NCI-H2081 (cell line): ENCODE measurements at places on chromosomes 5 and 9.

DNA sequence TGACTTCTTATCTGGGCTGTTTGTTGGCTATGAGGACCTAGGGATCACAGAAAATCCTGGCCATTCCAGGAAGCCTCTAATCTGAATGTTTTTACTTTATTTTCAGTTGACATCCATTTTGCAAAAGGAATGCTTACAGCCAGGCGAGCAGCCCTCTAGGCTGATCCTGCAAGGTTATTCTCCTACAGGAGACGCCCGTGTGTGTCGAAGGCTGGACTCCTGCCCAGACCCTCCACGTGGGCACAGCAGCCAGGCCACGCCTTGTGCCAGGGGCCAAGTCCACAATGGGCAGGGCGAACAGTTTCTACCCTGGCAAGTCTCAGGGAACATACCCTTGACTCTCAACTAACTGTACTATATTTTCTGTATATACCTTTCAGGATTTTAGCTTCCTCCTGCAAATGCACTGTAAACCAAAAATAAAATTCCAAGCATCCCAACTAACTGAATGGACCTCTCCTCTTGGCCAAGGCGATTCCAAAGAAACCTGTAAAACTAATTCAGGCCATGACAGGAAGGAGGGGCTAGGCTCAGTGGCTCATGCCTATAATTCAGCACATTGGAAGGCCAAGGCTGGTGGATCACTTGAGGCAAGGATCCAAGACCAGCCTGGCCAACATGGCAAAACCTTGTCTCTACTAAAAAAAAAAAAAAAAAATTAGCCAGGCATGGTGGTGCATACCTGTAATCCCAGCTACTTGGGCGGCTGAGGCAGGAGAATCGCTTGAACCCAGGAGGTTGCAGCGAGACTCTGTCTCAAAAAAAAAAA is 5.7 kb downstream of the CMBL start:
- peak; percentile 91 for DNase-seq

DNA sequence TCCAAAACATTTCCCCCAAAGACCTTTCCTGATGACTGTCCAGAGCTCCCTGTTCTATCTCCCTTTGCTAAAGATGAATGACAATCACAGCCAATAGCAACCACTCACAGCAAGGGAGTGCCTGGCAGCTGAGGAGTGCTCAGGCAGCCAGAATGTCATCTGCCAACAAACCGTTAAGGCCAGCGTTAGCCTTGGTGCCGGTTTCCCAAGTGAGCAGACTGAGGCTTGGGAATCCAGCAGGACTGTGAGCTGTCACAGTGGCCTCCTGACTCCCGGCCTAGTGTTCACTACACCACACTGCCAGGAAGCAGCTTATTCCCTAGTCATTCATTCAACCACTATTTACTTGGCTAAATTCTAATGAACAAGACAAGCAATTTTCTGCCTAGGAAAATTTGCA is 24.7 kb downstream of the STK10 start:
- DNase-seq: no peak

DNA sequence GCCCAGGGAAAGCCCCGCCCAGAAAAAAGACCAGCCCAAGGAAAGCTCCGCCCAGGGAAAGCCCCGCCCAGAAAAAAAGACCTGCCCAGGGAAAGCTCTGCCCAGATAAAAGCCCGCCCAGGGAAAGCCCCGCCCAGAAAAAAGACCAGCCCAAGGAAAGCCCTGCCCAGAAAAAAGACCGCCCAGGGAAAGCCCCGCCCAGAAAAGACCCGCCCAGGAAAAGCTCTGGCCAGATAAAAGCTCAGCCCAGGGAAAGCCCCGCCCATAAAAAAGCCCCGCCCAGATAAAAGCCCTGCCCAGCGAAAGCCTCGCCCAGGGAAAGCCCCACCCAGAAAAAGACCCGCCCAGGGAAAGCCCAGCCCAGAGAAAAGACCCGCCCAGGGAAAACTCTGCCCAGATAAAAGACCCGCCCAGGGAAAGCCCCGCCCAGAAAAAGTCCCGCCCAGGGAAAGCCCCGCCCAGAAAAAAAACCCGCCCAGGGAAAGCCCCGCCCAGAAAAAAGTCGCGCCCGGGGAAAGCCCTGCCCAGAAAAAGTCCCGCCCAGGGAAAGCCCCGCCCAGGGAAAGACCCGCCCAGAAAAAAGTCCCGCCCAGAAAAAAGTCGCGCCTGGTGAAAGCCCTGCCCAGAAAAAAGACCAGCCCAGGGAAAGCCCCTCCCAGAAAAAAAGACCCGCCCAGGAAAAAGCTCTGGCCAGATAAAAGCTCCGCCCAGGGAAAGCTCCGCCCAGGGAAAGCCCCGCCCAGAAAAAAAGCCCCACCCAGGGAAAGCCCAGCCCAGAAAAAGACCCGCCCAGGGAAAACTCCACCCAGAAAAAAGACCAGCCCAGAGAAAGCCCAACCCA is 11.9 kb downstream of the GRIN1 start:
- peak; percentile 41 for DNase-seq

GRCh38 chr9:71183251-71183650 is 61.8 kb upstream of the TRPM3 start:
- DNase-seq: no peak

GRCh38 chr5:177557041-177557647 is 2.8 kb upstream of the FAM193B start:
- no peak for DNase-seq

GRCh38 chr5:109028608-109029299 is 281.1 kb downstream of the FER start:
- DNase-seq: no peak

DNA sequence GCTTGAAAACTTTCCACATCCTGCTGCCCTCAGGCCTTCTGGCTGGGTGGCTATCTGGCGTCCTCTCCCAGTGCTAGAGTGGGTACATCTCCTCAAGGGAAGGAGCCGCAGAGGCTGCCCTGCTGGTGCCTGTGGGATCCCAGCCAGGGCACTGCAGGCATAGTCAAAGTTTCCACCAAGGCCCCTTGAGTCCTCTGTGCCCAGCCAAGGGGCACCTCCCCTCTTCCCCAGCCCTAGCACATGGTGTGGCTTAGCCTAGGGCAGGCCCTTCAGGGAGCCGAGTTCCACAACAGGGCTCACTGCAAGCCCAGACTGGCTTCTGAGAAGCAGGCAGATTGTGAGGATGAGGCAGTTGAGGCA is 103.2 kb downstream of the RGS3 start:
- no peak for DNase-seq
